RPMI7951 (cell line): ENCODE measurements at places on chromosomes 11 and 22.

DNA sequence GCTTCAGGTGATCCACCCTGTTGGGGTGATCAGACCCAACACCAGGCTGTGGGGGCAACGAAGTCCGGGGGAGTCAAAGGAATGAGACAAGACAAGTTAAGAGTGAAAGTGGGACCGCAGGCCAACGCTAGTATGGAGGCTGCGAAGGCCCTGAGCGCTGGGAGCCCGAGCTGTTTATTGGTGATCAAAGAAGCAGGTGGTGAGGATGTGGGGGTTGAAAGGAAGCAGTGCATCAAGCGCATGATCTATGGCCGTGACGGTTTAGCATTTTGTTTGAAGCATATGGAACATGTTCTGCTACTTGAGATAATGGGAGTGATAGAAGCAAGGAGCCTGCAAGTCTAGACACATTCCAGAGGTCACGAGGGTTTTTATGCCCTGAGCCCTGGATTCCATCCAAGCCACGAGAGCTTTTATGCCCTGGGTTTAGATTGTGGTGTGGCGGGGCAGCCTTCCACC is 49.5 kb downstream of the MCHR1 start:
- peak; percentile 67 for DNase-seq

DNA sequence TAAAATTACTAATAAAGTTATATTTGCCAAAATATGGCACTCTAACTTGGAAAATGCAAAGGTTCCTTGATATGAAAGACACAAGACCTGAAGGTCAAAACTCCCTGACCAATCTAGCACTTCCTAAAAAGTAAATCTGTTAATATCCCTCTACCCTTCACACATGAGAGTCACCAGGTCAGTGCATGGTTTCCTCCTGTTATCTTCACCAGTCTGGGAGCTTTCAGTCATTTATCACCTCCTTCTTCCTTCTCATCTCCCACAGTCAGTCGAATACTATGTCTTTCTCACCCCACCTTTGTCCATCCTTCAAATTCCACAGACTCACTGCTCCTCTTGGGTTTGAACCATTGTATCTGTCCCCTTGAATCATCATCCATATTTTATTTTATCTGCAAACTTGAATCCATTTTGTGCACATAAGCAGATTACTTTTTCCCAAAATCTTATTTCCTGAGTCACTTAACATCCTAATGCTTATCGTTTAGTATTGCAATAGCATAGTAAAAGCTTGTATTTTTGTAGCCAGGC is 2.6 kb downstream of the HBE1 start:
- DNase-seq = no peak

DNA sequence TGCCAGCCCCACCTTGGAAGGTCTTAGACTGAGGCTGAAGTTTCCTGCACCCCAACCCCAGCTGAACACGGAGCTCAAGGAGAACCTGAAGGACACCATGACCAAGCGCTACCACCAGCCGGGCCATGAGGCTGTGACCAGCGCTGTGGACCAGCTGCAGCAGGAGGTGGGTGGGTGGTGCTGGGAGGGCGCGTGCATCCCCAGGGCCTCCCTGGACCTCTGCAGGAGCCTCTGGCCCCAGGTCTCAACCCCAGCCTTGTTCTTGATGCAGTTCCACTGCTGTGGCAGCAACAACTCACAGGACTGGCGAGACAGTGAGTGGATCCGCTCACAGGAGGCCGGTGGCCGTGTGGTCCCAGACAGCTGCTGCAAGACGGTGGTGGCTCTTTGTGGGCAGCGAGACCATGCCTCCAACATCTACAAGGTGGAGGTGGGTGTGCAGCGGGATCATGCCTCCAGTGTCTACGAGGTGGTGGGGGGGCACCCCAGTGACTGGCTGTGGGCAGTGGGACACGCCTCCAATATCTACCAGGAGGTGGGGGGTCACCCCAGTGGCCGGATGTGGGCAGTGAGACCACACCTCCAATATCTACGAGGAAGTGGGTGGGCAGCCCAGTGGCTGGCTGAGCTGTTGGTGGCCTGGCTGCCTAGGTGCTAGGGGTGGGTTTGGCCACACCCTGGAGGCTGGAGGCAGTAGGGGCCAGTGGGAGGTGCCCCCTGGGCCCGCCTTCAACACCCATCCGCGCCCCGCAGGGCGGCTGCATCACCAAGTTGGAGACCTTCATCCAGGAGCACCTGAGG is 4.6 kb downstream of the CD151 start:
- no peak for DNase-seq

DNA sequence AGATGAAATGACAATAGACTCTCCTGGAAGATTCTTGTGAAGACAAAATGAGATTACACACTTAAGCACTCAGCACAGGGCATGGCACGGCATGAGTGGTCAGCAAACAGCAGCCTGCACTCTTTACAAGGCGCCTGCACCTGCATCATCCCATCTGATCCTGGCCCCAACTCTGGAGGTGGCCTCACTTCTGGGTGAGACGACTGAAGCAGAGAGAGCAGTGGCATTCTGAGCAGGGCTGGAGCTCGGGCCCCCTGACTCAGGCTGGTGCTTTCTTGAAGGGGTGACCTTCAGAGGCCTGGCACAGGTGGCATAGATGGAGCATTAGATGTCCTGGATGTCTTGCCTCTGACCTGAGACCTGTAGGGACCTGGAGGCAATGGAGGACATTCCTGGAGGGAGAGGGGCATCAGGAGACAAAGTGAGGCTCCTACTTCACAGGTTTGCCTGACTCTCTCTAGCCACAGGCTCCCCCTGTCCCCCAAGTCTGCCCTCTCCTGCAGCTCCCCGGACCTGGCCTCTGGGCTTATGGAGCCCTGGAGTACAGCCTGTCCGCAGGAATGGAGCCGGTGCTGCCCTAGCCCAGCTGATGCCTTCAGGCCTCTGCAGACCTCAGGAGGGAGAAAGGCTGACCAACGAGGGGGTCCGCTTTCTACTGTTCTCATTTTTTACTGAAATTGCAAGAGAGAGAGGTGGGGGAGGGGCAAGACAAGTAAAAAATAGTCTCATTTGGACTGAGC is 65.5 kb upstream of the THY1 start:
- DNase-seq = no peak

DNA sequence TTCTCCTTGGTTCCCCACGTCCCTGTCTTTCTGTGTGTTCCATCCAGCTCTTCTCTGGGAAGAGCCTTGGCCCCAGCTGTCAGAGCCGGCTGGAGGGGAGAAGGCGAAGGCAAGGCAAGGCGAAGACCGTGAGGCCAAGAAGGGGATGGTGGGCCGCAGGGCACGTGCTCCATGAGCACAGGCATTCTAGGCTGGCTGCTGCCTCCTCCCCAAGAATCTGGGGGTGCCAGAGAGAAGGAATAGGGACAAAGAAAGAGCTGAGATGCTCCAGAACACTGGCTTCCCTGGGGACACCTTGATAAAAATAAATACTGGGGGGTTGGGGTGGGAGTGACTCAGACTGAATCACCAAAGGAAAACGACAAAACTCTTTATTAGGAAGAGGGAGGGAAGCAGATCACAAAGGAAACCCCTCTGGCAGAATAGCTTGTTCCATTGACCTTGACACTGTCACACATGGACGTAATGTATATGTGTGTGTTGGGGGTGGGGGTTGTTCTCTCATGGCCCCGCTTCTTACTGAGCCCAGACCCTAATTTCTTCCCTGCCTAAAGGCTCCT is 52.5 kb downstream of the NECTIN1 start:
- DNase-seq = peak; percentile 85
